ENCODE measurements at places on chromosomes 5 and 9.

DNA sequence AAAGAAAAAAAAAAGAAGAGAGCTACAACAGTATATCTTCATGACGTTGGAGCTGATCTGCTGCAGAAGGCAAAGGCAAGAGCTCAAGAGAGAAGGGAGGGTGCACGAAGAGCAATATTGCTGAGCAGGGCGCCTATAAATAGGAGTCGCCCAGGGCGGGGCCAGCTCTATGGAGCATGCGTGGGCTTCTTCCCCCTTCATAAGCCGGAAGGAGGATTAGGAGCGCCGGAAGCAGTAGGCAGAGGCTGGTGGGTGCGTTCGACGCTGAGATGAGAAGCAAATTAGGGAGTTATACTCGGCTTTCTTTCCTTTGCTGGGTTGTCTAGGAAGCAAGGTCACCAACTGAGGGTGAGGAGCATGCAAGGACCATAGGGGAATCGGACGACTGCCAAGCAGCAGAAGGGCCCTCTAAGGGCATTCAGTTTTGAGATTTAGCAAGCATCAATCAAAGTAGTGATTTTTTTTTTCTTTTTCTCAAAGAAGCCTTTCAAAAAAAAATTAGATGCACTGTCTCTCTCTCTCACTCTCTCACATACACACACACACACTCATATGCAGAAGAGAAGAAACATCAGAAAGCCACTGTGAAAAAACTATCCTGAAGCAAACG lies 496.7 kb downstream of the ENC1 start:
- DNase-seq = no peak

GRCh38 chr9:27276193-27277030 lies 20.5 kb downstream of the EQTN start:
- peak; percentile 16 for DNase-seq

DNA sequence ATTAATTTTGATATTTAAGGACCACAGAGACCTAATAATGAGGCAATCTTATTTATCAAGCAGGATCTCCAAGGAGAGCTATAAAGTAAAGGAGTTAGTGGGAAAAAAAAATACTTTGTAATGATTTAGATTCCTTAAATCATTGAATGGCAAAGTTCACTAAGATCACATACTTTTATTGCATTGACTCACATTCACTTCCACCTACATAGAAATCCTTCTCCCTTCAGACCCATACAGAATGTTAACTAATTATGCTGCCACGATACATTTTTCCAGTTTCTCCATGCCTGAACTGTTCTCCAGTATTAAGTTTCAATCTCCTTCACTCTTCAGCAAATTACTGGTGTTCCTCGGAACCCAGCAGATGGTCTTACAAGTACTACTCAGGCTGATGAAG lies 388.7 kb downstream of the EFNA5 start:
- DNase-seq = no peak

DNA sequence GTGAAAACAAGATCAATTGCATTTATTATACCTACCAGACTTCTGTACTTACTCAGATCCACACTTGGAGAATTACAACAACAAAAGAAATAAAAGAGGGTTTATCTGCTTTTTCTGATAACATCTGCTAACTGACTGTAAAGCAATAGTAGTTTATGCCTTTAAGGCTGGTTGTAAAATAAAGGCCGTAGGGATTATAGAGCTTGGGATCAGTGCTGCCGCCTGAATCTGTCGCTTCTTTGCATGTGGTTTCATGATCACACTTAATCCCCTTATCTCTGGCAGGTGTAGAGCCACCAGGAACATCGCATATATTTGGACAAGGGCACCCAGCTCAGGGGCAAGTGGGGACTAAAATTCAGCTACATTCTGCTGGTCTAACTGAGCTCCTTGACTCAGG lies 146.7 kb downstream of the CCDC192 start:
- DNase-seq = no peak

DNA sequence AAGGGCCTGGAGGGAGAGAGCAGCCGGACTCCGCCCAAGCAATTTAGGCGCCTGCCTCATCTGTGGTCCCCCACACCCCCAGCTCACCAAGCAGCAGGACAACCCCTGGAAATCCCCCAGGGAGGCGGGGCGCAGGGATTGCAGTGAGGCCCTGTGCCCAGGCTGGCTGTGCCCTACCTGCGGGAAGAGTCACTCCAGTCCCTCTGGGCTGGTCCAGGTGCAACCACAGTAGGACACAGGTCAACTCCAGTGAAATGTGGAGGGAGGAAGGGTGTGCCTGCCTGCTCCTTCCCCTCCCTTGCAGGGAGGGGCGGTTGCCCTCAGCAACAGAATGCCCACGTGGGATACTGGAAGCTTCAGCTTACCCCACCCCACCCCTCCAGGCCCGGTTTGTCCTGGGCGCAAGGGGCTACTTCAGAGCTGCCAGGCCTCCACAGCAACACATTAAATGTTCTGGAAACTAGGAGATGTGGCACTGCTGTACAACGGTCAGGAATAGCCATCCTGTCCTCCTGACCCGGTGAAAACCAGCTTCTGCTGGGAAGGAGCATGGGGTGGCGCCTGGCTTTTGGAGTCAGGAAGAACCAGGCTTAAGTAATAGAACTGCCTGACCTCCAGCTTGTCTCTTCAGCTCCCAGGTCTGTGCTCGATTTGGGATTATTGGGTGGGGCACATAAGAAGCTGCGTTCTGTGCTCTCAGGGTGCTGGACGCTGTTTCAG lies 22.5 kb downstream of the ABO start:
- no peak for DNase-seq

DNA sequence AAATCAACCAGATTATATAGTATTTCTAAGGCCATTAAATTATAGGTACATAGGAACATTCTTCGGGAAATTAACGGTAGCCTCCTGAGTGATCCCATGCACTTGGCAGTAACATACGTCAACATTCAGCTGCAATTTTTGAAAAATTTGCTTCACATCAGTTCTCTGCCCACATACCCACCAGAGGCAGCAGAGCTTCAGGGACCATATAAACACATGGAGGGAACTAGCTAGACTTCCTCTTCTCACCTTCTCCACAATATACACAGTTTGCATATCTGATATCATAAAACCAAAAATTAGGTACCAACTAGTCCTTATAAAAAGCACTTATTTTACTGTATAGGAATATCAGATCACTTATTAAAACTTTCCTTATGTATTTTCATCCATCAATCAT lies 4.8 kb downstream of the PSIP1 start:
- DNase-seq = no peak

- DNase-seq = no peak
Measured at GRCh38 chr9:136682710-136683109, 4.5 kb downstream of the AGPAT2 start.

DNA sequence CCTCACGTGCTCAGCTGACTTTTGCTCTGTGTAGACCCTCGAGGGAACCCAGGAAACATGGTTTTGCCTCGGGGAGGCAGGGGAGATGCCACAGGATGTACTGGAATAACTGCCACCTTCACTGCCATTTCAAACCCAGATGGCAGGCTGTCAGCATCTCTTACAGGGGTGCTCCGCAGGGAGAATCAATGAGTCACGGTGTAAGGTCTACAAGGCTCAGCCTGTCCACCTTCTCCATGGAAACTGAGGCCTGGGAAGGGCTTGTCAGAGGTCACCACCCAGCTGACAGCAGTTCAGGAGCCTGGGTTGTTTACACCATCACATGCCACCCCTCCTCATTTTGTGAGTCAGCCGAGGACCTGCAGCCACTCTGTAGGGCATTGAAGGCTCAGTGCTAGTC lies 30.8 kb downstream of the DAB2IP start:
- no peak for DNase-seq

DNA sequence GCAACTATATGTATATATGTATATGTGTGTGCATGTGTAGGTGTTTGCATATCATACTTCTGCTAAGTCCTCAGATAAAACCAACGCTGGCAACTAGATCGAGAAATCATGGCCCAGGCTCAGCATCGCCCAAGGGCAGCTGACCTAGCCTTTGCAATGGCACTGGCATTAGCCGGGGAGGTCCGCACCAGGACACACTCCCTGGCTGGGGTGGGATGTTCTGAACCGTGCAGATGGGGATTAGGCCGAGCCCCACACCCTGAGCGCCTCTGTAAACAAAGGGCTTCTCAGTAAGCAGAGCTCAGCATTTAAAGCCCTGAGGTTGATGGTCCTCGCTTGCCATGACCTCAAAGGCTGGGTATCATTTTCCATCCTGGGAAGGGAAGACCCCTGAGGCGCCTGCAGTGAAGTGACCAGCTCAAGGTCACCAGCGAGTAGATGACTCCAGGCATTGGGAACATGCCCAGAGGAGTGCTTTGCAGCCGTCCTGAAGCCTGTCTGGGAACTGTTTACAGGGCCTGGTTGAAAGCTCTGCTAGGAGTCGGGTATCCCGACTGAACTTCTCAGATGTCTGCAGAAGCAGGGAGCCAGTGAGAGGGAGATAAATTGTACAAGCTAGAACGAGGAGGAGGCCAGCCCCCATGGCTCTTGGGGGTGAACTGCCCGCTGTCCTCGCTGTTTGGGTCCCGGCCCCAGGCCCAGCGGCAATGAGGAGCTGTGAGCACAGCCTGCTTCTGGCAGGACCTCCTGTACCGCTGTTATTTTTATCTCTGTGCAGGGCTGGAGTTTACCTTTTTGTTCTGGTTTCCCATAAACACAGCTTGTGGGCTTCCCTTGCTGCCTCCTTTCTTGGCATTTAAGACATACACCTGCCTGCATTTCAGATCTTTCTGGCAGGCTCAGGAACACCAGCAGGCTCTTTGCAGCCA lies 18.4 kb downstream of the GADD45G start:
- DNase-seq = peak; percentile 46

GRCh38 chr9:87525546-87526303 lies 28.1 kb downstream of the DAPK1 start:
- no peak for DNase-seq

DNA sequence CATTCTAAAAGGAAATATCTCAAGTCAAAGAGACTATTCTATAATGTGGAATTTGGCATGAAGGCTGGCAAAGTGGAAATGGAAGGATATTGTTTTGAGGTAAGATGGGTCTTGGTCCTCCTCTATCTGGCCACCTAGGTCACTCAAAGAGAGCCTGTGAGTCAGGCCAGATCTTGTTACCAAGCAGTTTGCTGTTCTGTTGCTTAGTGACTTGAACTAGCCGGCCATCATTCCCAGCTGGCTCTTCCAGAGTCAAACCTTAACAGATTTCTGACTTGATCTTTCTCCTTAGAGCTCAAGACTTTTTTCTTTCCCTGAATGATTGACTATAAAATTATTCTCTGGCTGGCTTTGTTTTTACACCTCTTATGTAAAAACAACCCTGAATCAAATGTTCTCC lies 136.1 kb downstream of the PDE4D start:
- no peak for DNase-seq

DNA sequence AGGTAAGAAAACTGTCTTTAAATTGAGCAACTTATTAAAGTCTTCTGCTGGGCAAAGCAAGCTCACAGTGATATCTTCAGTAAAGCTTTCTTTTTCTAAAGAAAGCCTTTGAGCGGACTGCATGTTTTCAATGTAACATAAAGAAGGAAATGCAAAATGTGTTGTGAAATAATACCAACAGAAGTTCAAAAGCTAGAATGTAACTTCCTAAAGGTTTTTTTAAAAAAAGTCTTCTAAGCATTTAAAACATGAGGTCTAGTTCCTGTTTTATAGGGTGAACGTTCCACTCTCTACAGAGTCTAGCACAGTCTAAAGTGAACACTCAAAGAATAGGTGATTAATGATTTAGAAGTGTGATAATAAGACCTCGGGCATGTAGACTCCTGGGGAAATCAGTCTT lies 62.9 kb downstream of the DENND1A start:
- no peak for DNase-seq

GRCh38 chr5:100846772-100847171 lies 56.3 kb downstream of the ST8SIA4 start:
- DNase-seq = no peak

GRCh38 chr9:124330011-124330697 lies 72.4 kb downstream of the NEK6 start:
- no peak for DNase-seq

DNA sequence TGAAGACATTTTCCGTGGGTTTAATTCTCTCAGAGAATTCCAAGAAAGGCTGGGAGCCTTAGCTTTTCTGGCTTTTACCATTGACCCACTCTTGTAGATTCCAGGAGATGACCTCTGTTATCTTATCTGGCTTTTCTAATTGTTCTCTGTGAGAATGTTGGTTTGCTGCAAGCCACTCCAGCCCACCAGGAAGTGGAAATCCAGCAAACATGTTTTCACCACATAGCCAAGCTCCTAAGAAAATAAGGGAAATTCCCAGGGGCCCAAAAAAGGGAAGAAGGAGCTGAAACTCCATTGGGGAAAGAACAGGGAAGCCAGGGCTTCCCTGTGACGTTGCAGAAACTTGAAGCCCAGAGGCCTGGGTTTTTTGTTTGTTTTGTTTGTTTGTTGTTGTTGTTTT lies 19.7 kb downstream of the GPR107 start:
- DNase-seq = no peak

DNA sequence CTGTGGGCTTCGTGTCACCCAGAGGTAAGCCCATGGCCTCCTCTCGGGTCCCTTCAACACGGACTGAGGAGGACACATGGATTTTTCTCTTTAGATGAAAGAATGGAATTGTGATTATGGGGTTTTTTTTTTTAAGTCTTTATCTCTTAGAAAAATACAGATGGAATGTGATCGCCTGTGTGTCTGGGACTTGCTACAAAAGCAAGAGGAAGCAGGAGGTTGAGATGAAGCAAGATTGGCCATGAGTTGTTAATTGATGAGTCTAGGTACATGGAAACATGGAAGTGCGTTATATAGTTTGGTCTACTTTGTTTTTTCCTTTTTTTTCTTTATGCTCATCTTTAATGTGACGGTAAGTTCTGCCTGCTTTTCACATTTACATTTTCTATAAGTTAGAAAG lies 14.6 kb downstream of the USP20 start:
- DNase-seq = no peak

GRCh38 chr9:99807276-99807852 lies 14.3 kb upstream of the NR4A3 start:
- DNase-seq = peak; percentile 36

DNA sequence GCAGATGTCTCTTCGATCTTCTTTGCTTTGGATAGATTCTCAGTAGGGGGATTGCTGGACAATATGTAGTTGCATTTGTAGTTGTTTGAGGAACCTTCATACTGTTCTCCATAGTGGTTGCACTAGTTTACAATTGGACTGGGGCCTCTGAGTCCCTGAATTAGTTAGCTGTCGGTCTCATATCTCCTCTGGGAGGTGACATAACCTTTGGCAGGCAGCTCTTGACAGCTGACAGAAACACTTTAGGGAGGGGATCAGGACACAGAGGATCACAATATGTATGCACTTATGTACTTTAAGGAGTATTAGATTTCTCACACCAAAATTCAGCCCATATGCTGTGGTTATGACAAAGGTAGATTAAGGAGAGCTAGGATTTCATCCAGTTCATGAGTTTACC lies 1279.9 kb upstream of the DMAC1 start:
- DNase-seq = no peak

GRCh38 chr9:131670247-131671132 lies 69.4 kb downstream of the RAPGEF1 start:
- DNase-seq = peak; percentile 51

DNA sequence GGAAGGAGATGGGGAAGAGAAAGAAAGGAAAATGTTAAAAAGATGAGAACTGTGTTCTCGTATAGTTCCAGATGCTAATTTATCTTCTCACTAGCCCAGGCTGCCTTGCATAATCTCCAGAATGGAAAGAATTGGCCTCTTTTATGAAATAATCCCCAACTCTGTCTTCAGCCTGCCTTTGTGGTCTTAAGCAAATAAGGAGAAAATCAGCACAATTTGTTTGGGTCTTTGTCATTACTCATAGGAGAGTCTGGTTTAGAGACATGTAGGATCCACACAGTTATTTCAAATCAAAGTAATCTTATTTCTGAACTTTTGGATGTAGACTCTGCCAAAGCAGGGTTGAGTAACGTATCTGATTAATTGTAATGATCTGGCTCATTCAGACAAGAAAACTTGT lies 50.7 kb upstream of the CAMK4 start:
- no peak for DNase-seq

GRCh38 chr5:1330847-1331831 lies 13.8 kb downstream of the CLPTM1L start:
- no peak for DNase-seq
